Spinal cord (tissue), 10 donors: ENCODE measurements at places on chromosomes 2 and 18. TPM values are rescaled to one million over a fixed set of nuclear protein-coding genes. Genes with fewer than 3 reads are reported as not detected.
A peak's percentile ranks its signal among the peaks of the same experiment; 100 is the strongest.

Gene ERICH2
- polyA plus RNA-seq, result 3.0 TPM

- no peak for DNase-seq
- no peak overlapping the region for H3K27ac ChIP-seq
- peaks cover 37% of the 10 kb centered on the region for H3K4me1 ChIP-seq
- no peaks in the 10 kb centered on the region for H3K36me3 ChIP-seq
These were observed 50.5 kb downstream of the DYSF start for GRCh38 chr2:71503837-71504236.

DNA sequence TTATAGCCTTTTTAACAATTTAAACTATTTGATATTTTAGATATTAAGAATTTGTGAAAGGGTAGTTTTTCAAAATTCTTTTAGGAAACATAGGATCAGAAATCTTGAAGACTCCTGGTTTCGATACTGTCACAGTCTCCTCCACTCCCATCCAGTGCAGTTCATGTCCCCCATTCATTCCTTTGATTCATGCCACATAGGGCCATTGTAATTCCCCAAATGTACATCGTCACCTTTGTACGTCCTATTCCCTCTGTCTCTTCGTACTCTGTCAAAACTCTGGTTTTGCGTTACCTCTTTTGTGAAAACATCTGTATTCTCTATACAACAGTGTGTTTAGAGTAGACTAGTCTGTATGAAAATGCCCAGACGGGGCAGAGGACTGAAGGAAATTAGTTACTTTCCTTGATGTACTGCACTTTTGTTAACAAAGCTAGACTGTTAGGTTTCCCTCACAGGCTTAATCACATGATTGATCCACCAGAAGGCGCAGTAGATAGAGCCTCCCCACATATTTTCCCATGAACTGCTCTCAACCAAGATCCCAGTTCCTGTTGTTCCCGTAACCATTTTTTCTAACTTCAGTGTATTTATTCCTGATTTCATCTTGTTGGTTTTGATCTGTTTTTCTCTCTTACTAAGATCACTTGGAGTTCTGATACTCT is 2.5 kb downstream of the MRPL35 start:
- no peak overlapping the region for H3K4me3 ChIP-seq
- no peaks in the 10 kb centered on the region for H3K27me3 ChIP-seq
- H3K36me3 ChIP-seq, result peaks cover 7% of the 10 kb centered on the region
- peak overlapping the region; percentile 37 for H3K27ac ChIP-seq
- peak; percentile 55 for DNase-seq

Gene TTC27
- 12.5 TPM for polyA plus RNA-seq

DNA sequence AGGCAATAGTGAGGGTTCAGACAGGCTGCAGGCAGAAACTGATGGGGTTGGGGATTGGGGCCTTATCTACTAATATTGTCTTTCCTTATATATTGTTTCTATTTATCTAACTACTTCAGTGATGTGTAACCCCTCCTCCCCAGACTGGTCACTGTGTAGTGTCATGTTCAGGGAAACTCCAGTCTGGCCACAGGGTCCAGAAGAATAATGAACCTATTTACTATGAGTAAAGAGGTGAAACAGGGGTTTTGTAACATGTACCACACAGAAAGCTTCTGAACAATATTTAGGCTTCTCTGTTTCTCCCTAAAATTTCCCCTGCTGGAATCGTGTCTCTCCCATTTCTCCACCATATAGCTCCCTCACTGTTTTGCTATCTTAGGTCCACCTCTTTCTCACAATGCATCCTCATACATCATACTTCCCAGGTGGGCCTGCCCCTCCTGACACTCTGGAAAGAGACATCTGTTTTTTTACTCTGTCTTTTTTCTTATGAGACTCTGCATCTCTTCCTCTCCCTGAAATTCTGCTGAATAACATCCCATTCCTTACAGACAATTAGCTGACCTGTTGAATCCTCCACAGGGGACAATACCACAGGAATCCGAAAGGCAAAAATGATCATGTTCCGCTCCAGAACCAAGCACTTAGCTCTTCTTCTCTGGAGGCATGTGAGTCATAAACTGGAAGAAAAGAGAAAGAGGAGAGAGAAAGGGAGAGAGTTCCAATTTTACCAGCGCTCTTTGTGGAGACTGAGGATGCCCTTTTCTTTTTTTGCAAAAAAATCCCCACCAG is 154.8 kb downstream of the ZEB2 start:
- no peak overlapping the region for H3K4me3 ChIP-seq
- H3K4me1 ChIP-seq, result peaks cover 3% of the 10 kb centered on the region
- H3K36me3 ChIP-seq, result no peaks in the 10 kb centered on the region

Gene DNAH7
- polyA plus RNA-seq, result 11.6 TPM

Gene GAD1
- polyA plus RNA-seq, result 80.7 TPM

DNA sequence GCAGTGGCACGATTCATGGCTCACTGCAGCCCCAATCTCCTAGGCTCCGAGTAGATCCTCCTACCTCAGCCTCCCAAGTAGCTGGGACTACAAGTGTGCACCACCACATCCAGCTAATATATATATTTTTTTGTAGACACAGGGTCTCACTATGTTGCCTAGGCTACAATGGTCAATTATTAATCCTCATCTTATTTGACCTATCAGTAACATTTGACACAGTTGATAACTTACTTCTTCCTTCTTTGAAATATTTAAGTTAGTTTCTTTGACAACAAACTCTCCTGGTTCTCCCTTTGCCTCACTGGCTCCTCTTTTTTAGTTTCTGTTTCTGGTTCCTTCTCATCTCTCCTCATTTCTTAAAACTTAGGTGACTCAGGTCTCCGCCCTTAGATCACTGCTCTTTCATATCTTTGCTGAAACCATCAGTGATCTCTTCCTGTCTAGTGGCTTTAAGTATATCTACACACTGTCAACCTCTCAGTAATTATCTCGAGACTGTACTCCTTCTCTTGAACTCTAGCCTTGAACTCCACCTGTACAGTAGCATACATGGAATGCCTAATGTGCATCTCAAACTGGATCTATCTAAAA is 11.5 kb downstream of the PGAP1 start:
- H3K4me3 ChIP-seq, result no peak overlapping the region
- no peaks in the 10 kb centered on the region for H3K4me1 ChIP-seq
- H3K27ac ChIP-seq, result no peak overlapping the region
- no peak for DNase-seq

GRCh38 chr2:44793322-44793870 is 148.1 kb upstream of the SIX3 start:
- H3K4me3 ChIP-seq, result no peak overlapping the region
- no peaks in the 10 kb centered on the region for H3K36me3 ChIP-seq
- peaks cover 35% of the 10 kb centered on the region for H3K27me3 ChIP-seq
- no peak overlapping the region for H3K27ac ChIP-seq

GRCh38 chr2:229920011-229920641 is 1.7 kb downstream of the TRIP12 start:
- peaks cover 13% of the 10 kb centered on the region for H3K4me1 ChIP-seq
- H3K4me3 ChIP-seq, result peak overlapping the region; percentile 93
- peaks cover 5% of the 10 kb centered on the region for H3K36me3 ChIP-seq
- peak overlapping the region; percentile 99 for H3K27ac ChIP-seq

DNA sequence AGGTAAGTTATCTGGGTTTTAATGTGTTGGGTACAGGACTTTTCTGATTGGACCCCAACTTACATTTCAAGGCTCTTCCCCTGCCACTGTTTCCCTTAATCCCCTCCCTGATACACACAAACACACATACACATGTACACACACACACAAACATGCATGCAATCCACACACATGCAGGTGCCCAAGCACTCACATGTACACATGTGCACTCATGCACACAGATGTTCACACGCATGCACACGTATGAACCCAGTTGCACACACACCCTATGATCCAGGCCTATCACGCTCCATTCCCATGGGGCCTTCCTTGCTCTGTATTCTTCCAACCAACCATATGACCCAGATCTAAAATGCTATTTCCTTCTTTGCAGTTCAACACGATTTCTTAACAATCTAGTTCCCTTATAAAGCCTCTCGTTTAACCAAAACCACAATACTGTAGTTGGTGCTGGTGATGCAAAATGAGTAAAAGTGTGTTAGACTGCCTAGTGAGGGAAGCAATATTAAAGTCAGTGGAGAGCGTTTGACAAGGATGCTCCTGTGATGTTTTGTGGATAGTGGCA is 11.1 kb downstream of the SERPINB8 start:
- H3K27me3 ChIP-seq, result no peaks in the 10 kb centered on the region
- H3K4me3 ChIP-seq, result no peak overlapping the region
- H3K27ac ChIP-seq, result no peak overlapping the region
- H3K36me3 ChIP-seq, result no peaks in the 10 kb centered on the region
- H3K4me1 ChIP-seq, result no peaks in the 10 kb centered on the region

- DNase-seq, result peak; percentile 22
- H3K36me3 ChIP-seq, result no peaks in the 10 kb centered on the region
- no peak overlapping the region for H3K4me3 ChIP-seq
- H3K4me1 ChIP-seq, result peaks cover 6% of the 10 kb centered on the region
- H3K27ac ChIP-seq, result no peak overlapping the region
These were observed 41.0 kb downstream of the SPP2 start for GRCh38 chr2:234091432-234091879.

GRCh38 chr2:205713086-205713485 is 30.8 kb downstream of the NRP2 start:
- peaks cover 14% of the 10 kb centered on the region for H3K27me3 ChIP-seq
- H3K4me3 ChIP-seq, result no peak overlapping the region
- H3K4me1 ChIP-seq, result peaks cover 37% of the 10 kb centered on the region
- no peak for DNase-seq
- no peak overlapping the region for H3K27ac ChIP-seq
